Thyroid gland (tissue), 4 donors: ENCODE measurements at places on chromosomes 12 and 14. TPM values are rescaled to one million over a fixed set of nuclear protein-coding genes. Genes with fewer than 3 reads are reported as not detected.
A peak's percentile ranks its signal among the peaks of the same experiment; 100 is the strongest.

GRCh38 chr14:33859306-33859705, 91.6 kb downstream of the EGLN3 start:
- no peaks in the 10 kb centered on the region for H3K4me1 ChIP-seq
- H3K36me3 ChIP-seq = no peaks in the 10 kb centered on the region
- no peak overlapping the region for H3K4me3 ChIP-seq
- no peak for DNase-seq

- no peak overlapping the region for H3K27ac ChIP-seq
- no peak overlapping the region for H3K4me3 ChIP-seq
- H3K36me3 ChIP-seq = peaks cover 48% of the 10 kb centered on the region
- no peaks in the 10 kb centered on the region for H3K4me1 ChIP-seq
- DNase-seq = peak; percentile 29
Measured at GRCh38 chr12:109182041-109182839, 65.9 kb downstream of the ACACB start.

- no peak overlapping the region for H3K27ac ChIP-seq
- DNase-seq = no peak
- H3K4me3 ChIP-seq = no peak overlapping the region
Measured at GRCh38 chr12:121217063-121217462, 7.1 kb downstream of the P2RX4 start.

- H3K4me1 ChIP-seq = no peaks in the 10 kb centered on the region
- no peaks in the 10 kb centered on the region for H3K27me3 ChIP-seq
- no peak overlapping the region for H3K27ac ChIP-seq
- DNase-seq = no peak
- H3K4me3 ChIP-seq = no peak overlapping the region
Measured at GRCh38 chr12:59645242-59645641, 49.4 kb downstream of the SLC16A7 start.

The DIO3 gene
- total RNA-seq = 7.7 TPM

The FCF1 gene
- 35.4 TPM for total RNA-seq

The PPHLN1 gene
- 57.9 TPM for total RNA-seq
